Right atrium auricular region (tissue), 2 donors: ENCODE measurements at places on chromosomes 2 and 18. TPM values are rescaled to one million over a fixed set of nuclear protein-coding genes. Genes with fewer than 3 reads are reported as not detected.

- DNase-seq = no peak
Measured at GRCh38 chr2:241857041-241857541, 1.6 kb downstream of the PDCD1 start.

GRCh38 chr2:40877734-40878288, 425.9 kb upstream of the SLC8A1 start:
- no peak for DNase-seq

GRCh38 chr2:10246831-10247230, 55.9 kb upstream of the HPCAL1 start:
- no peak for DNase-seq

- no peak for DNase-seq
Measured at GRCh38 chr2:138364554-138365162, 136.9 kb upstream of the SPOPL start.

Gene CD8B
- total RNA-seq = 0.75 TPM

- DNase-seq = no peak
Measured at GRCh38 chr2:38465789-38466127, 88.7 kb upstream of the ATL2 start.

DNA sequence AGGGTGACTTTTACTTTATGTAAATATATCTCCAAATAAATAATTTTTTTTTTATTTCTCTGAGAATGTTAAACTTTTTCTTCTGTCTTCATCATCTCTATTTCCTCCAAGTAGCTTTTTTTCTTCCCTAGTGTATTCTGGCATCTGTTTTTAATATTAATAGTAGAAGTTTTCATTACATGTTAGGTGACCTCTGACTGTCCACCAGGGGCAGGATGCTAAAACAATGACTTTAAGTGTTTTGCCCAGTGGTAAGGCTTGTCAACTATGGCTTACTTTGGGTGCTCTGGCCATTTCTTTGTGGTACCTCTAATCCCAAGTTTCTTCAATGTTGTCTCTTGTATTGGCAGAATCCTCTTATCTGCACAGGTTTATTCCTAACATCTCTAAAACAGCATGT, 127.1 kb downstream of the SRBD1 start:
- DNase-seq = no peak

DNA sequence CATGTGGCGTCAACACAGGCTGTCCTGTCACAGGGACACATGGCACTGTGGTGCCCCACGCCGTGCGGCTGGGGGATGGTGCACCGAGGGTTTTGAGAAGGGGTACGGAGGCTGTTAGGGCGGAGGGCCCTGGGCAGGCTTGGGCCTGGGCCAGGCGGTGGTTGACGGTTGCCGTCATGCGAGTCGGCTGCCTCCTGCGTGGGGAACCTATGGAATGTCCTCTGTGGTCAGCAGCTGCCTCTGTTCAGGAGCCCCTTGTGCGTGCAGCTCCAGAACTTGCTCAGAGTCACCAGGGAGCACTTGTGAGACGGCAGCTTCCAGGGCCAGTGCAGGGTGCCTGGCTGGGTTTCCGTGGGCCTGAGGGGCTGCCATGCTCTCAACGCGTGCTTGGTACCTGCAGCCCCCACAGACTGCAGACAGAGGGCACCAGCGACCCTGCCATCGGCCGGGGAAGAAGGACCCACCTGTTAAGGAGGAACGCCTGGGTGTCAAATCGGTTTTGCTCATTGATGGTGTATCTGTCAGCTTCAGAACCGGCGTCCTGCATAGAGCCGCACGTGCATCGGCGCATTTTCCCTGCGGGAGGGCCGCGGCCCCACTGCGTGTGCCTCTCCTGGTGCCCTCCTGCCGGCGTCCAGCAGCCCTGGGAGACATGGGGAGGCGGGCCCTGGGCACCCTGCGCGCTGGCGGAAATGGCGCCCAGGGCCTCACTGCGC, 10.0 kb upstream of the D2HGDH start:
- DNase-seq = no peak

- no peak for DNase-seq
Measured at GRCh38 chr2:227796045-227796711, 17.5 kb upstream of the CCL20 start.

DNA sequence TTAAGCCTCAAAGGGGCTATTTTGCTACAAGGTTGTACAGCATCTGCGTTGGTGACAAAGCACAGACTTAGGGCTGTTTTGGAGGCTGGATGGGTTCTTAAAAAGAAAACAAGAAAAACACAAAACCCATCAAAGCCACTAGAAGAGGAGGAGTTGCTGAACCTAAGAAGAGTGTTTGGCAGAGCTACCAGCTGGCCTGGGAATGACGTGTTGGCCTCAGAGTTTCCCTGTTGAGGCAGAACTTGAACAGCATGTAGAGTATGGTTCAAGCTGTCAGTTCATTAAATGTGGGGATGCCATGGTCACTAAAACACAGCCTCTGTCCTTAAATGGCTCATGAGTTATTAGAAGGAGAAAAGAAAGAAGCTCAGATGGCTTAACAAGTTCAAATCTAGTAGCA, 162.5 kb downstream of the TTC32 start:
- peak; percentile 70 for DNase-seq

DNA sequence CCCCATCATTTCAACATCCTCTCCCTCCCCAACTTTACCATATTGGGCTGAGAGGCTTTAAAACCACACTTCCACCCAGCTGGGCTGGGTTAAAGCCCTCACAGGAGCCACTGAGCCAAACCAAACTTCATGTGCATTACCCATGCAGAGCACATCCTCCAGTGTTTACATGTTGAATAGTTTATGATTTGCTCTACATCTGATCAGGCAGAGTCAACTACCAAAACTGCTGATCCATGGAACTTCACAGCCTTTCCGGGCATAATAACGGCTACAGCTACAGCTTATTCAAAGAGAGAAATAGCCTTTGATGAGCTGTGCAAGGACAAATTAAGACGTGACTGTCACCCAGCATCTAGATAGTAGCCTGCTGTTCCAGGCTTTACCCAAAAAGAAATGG, 39.0 kb downstream of the MAIP1 start:
- no peak for DNase-seq

- DNase-seq = no peak
Measured at GRCh38 chr2:39779927-39780326, 869 bp upstream of the THUMPD2 start.

Gene CLIP4
- 71.0 TPM for total RNA-seq

DNA sequence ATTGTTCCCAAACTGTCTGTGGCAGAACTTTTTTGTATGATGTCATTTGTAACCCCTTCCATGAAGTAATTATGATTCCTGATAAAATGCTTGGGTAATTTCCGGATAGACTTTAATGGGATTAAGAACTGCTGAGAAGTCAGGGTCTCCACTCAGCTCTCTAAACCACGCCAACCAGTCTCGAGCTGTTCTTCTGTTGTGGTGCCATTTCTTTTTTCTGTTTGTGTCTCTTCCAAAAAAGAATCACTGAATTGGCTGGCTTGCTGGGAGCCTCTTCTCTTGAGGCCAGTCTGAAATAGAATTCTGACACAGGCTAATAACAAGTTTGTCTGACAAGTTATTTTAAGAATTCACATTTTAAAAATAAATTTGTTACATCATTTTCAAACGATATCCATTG, 198.9 kb downstream of the BCL2 start:
- DNase-seq = no peak

DNA sequence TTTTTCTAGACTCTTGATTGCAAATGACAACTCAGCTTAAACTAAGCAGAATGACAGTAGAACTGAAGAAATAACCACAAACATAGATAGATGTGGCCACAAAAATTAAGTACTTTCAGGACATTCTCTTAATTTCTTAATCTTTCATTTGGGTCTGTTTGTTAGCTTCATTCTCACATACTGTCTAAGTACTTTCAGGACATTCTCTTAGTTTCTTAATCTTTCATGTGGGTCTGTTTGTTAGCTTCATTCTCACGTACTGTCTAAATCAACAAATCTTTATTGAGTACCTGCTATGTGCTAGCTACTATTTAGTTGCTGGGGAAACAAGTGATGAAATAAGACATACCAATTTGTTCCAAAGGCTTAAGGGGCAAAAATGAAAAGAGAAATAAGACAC, 35.1 kb downstream of the FAM117B start:
- DNase-seq = no peak

- DNase-seq = no peak
Measured at GRCh38 chr2:102334486-102334885, 21.1 kb upstream of the IL18R1 start.

GRCh38 chr2:27552941-27553340, 29.9 kb upstream of the ZNF512 start:
- DNase-seq = no peak

Gene ERICH2
- total RNA-seq = not detected
